ENCODE measurements at places on chromosomes 7 and 10. TPM values are rescaled to one million over a fixed set of nuclear protein-coding genes. Genes with fewer than 3 reads are reported as not detected.

The TMEM176A gene
- not detected for total RNA-seq

The DLG5 gene
- total RNA-seq = 3.0 TPM

The VWDE gene
- total RNA-seq = 4.6 TPM

- H3K27me3 ChIP-seq = no peaks in the 10 kb centered on the region
- H3K36me3 ChIP-seq = no peaks in the 10 kb centered on the region
- H3K4me1 ChIP-seq = no peaks in the 10 kb centered on the region
- no peak overlapping the region for H3K4me3 ChIP-seq
- DNase-seq = no peak
Observed at GRCh38 chr7:41046221-41046761, 656.6 kb downstream of the INHBA start.

DNA sequence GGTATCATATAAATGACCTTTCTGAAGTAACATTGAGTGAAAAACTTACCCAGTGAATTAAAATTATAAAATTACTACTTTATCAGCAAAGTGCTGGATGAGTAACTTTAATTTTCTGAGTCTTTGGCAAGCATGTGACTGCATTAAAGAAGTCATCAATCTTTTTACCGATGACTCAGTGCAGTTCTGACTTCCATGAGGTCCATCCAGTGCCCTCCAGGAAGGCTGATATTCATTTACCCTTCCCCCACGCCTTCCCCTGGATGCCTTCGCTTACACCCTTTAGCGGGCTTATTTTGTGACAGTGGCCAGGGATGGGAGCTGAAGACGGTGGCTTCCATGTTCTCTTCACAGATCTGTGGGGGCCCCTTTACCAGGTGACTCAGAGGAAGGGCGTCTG lies 572.9 kb upstream of the PFKP start:
- H3K27ac ChIP-seq = no peak overlapping the region
- DNase-seq = no peak
- no peaks in the 10 kb centered on the region for H3K36me3 ChIP-seq
